Forelimb muscle (tissue), 1 donor: ENCODE measurements at places on chromosomes 2 and 18. TPM values are rescaled to one million over a fixed set of nuclear protein-coding genes. Genes with fewer than 3 reads are reported as not detected.

DNA sequence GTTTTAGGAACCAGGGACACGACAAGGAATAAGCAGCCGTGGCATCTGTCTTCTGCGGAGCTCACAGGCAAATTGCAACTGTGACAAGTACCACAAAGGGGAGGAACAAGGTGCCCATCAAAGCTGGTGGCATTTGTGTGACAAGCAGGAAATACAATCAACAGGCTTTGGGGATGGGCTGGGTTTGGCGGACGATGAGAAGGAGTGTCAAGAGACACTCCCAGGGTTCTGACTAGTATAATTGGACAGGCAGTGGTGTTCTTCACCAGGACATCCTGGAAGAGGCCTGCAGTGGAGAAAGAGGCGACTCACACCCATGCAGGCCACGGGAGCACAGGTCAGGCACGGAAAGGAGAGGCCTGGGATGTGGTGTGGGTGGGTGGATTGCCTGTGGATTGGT is 14.2 kb upstream of the SPATA3 start:
- no peak for DNase-seq

- no peak for DNase-seq
Measured at GRCh38 chr2:98935777-98936352, at the start of gene CRACDL. TSS of gene CRACDL (minus strand) at chr2:98936225. CDS start at chr2:98846800, 89,425 bp downstream.

DNA sequence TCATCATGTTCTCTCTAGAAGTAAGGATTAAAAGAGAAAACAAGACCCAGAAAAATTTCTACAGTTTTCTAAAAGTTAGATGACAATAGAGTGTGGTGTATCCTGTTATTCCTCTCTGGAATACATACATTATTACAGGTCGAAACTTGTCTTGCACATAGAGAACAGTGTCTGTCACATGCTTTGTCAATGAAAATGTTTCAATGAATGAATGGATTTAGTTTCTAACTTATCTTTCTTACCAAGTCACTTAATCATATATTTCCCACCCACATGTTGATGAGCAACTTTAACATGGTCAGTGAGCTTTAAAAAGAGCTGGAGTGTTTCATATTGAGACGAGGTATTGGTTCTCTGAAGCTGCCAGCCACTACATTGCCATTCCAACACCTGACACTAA is 4.3 kb downstream of the DSG4 start:
- no peak for DNase-seq

DNA sequence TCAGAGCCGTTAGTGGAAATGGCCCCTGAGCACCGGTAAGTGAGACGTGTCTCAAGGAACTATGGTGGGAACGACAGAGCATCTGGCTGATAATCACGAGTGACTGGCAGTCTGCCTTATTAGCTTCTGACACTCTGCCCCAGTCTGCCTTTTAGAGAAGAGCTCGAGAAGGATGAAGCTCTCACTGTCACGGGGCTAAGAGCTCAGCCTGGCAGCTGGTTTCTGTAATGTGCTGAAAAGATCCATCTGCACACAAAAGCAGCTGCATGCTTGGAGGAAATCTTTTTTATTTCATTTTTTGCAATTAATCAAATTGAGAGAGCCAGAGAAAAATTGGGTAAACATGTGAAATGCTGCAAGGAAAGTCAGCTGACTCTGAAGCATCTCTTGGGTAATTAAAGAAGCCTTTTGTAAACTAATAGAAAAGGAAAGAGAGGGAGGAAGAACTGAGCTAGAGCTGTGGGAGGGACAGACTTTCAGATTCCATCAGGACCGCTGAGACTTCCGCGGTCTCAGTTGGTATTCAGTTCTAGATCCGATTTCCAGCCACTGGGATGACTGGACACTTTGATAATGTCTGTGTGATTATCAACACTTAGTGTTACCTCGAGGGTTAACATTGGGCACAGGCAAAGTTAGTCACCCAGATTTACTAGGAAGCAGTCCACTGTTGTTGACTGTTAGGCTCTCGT is 24.4 kb downstream of the MBP start:
- no peak for DNase-seq

DNA sequence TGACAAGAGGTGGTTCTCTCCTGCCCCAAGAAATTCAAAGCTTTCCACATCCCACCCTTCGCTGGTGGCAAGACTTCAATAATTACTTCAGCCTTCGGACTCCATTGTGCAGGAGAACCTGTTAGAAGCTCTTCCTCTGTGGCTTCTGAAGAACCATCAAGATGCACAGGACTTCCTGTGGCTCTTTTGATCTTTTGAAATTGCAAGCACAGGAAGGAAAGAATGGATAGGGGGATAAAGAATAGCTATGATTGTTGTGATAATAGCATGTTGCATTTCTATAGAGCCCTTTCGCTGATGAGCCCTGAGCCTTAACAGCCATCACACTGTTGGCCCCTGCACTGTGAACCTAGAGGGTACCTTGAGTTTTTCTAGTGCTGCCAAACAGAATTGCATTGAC is 7.4 kb downstream of the EPAS1 start:
- no peak for DNase-seq

DNA sequence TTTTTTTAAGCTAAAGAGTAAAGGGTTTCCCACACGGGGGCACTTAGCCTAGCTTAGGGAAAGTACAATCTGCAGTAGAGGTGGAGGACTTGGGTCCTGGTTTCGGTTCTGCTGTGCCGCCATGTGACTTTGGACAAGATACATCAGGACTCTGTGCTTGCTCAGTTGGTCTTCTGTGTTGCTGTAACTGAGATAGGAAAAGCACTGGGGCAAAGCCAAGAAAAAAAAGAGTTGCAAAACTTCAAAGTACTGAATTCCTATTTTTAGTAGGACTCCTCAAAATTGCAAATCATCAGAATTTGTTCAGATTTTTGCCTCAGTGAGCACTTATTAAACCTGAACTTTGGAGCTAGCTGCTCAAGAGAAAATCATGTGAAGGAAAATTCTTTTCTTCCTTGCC is 96.3 kb upstream of the STON1 start:
- no peak for DNase-seq

DNA sequence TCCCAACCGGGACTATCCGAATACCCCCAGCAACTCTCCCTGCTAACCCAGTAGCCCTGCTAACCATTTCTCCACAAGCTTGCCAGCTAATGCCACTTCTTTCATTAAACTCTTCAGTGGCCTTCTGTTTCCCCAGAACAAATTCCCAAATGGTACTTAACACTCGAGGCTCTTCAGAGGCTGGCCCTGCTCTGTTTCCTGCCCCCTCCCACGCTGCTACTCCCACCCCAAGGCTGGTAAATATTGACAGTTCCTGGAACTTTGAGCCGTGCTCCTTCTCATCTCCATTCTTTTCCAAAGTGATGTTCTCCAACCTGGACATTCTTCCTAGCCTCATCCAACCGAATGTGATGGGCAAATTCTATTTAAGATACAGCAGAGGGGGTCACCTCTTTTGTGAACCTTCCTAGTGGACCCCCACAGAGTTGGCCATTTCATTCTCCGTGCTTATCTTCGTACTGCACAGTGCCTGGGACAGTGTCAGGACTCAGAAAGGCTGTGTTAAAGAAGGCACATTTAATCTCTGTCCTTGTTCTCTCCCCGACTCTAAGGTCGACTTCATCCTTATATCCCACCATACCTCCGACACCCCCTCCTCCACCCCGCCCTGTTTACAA is 3.2 kb upstream of the KIDINS220 start:
- no peak for DNase-seq

- DNase-seq = no peak
Measured at GRCh38 chr2:26925100-26925791, 45.2 kb upstream of the MAPRE3 start.

GRCh38 chr2:212359425-212360067 is 179.1 kb downstream of the ERBB4 start:
- DNase-seq = no peak

DNA sequence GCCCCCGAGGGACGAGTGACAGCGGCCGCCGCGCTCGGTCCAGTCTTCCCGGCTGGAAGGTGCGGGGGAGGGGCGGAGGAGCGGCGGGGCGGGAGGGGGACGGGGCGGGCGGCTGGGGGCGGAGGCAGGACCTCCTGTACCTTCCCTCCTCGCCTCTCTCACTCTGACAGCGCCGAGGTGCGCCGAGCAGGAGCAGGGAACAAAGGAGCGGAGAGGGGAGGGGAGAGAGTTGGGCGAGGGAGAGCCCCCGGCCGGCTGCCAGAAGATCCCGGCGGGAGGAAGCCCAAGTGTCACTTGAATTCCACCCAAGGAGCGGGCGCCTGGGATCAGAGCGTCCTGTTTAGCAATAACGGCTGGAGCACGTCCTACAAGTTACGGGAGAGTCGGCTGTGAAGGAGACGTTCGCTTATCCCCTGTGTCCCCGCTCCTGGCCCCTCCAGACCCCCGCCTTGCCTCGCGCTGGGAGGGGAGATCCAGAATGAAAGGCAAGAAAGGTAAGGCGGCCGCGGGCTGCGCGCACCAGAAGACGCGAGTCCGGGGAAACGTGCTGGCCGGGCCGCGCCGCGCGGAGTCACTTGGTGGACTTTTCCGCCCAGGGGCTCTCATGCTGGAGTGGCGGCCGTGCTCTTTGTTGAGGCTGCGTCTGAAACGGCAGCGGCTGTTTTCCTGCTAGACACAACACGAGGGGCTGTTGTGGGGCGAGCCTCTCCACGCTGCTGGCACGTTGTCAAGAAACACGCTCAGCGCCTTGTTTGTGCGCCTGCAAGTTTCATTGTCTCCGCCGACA is at the start of gene TGIF1:
TGIF1 (plus strand) TSS at position 161 of the 787 bp plus-strand sequence; CDS start at position 479, 318 bp downstream.
- DNase-seq = peak; percentile 73

DNA sequence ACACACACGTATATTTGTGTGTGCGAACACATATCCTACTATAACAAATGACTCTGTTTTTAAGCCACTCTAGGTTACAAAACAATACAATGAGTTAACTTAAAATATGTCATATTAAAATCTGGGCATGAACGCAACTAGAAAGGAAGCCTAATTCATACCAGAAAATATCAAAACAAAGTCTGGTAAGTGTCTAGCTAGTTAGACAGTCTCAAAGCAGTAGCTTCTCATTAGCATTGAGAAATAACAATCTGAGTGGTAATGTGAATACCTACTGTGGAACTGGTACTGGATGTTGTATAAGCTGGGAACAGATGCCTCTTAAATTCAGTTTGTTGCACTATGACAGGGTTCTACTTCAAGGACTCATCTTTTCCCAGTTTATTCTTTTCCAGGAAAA is 32.5 kb upstream of the WIPF1 start:
- no peak for DNase-seq

DNA sequence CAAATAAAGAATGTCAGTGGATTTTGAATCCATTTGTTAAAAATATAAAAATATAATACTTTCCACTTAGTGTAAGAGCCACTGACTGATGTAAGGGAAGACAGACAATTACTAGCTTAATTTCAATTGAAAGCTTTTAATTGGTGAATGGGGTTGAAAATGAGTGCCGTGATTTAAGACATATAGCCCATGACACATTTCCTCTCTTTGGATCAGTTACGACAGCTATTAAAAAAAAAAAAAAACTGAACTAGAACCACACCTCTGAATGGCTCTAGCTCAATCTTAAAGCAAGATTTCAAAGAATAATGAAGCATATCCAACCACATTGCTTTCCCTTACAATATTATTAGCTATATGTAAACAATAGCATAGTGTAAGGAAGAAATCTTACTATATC is 44.0 kb downstream of the CIB4 start:
- DNase-seq = no peak

- no peak for DNase-seq
Measured at GRCh38 chr2:11058129-11058528, 97.1 kb upstream of the SLC66A3 start.

DNA sequence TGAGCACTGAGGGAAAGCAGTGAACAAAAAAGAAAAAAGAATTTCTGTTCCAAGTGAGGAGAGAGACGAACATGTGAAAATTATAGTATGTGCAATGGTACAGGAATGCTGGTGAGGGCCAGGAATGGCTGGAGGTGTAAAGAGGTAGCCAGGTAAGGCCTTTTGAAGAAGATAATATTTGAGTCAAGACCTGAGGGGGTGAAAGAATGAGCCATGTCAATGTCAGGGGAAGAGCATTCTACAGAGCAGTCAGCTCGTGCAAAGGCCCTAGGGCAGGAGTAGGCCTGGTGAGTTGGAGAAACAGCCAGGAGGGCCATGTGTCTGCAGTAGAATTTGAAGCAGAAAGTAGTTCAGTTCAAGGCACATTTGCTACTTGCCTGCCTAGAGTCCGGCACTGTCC is 12.4 kb upstream of the RPL31 start:
- DNase-seq = no peak

- no peak for DNase-seq
Measured at GRCh38 chr2:149490296-149490695, 97.3 kb downstream of the MMADHC start.

DNA sequence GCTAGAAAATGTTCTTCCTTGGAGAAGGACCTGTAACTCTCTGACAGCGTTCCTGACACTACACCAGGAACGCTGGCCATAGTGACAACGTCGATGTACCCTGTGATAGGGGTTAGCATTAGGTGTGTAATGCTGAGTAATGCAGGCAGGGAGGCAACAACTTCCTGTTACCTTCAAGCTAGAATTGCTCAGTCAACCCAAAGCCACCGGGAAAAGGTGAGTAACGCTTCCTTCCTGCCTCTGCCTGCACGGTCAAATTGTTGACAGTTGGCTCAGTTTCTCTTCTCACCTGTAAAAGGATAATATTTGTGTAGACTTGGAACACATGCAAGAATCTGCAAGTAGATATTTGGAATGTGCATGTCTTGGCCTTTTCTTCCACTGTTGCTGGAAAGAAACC is 12.7 kb downstream of the FAM110C start:
- DNase-seq = no peak

- DNase-seq = no peak
Measured at GRCh38 chr2:168114619-168115018, 132.8 kb downstream of the STK39 start.

DNA sequence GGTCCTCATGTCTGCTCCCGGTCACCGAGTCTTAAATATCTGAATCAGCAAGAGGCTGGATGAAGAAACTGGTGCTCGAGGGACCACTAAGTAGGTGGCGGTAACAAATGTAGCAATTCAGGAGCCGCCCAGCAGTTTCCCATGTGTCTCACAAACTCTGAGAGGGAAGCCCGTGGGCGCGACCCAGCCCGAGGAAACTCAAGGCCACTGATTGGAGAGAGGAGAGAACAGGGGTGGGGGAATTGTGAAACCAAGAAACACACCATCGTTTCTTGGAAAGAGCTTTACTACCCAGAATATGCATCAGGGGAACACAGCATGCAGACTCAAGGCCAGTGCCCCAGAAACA is 10.8 kb downstream of the MLPH start:
- DNase-seq = no peak

SLC5A7 gene
- polyA plus RNA-seq = 0.09 TPM

MEIS1 gene
- 11.7 TPM for polyA plus RNA-seq

SS18 gene
- polyA plus RNA-seq = 36.4 TPM

QPCT gene
- 8.9 TPM for polyA plus RNA-seq

SCYGR4 gene
- polyA plus RNA-seq = not detected

TMEM37 gene
- 8.3 TPM for polyA plus RNA-seq

ATP6V1B1 gene
- polyA plus RNA-seq = 2.1 TPM

TUBA3E gene
- polyA plus RNA-seq = not detected

TTR gene
- not detected for polyA plus RNA-seq

AKAIN1 gene
- not detected for polyA plus RNA-seq

ANKRD62 gene
- not detected for polyA plus RNA-seq

TLK1 gene
- polyA plus RNA-seq = 19.0 TPM

ITGA4 gene
- 20.5 TPM for polyA plus RNA-seq

DTNA gene
- polyA plus RNA-seq = 90.1 TPM

MARS2 gene
- 3.7 TPM for polyA plus RNA-seq

CAMKMT gene
- polyA plus RNA-seq = 4.8 TPM
